Ureter (tissue), 1 donor: ENCODE measurements at places on chromosomes 5 and 9. TPM values are rescaled to one million over a fixed set of nuclear protein-coding genes. Genes with fewer than 3 reads are reported as not detected.

The CSF1R gene
- total RNA-seq, result 16.9 TPM

The LHX6 gene
- total RNA-seq, result 5.7 TPM

The CWC27 gene
- total RNA-seq, result 22.8 TPM

The FER gene
- total RNA-seq, result 38.7 TPM

The PCDHGA10 gene
- 7.4 TPM for total RNA-seq

The PCDHA13 gene
- 0.42 TPM for total RNA-seq

The GRM6 gene
- not detected for total RNA-seq

The SLC28A3 gene
- total RNA-seq, result 4.9 TPM

The MARVELD2 gene
- 32.4 TPM for total RNA-seq

The OTP gene
- total RNA-seq, result not detected

The PCDHGA5 gene
- 4.6 TPM for total RNA-seq

The TLE4 gene
- 91.9 TPM for total RNA-seq

The CTNND2 gene
- total RNA-seq, result 8.0 TPM

The RLN1 gene
- not detected for total RNA-seq

The CDC25C gene
- total RNA-seq, result not detected

The PCDHGB3 gene
- 3.2 TPM for total RNA-seq

The DNAH5 gene
- total RNA-seq, result 13.3 TPM

The SWI5 gene
- 21.9 TPM for total RNA-seq

The DPYSL3 gene
- 130 TPM for total RNA-seq

The WWC1 gene
- total RNA-seq, result 95.2 TPM

The HSPB3 gene
- total RNA-seq, result 0.68 TPM

The ANKRD31 gene
- 1.0 TPM for total RNA-seq

The S1PR3 gene
- 48.6 TPM for total RNA-seq

The IFNA13 gene
- total RNA-seq, result not detected

The PTGDS gene
- 111 TPM for total RNA-seq

The MARCHF11 gene
- not detected for total RNA-seq

The CMYA5 gene
- 33.4 TPM for total RNA-seq

The PPP3R2 gene
- not detected for total RNA-seq

The FOXD4L4 gene
- total RNA-seq, result 0.47 TPM

The LRRC70 gene
- 5.9 TPM for total RNA-seq

The PCDHB13 gene
- total RNA-seq, result 6.2 TPM

The SEPTIN8 gene
- total RNA-seq, result 170 TPM

The SPINK4 gene
- not detected for total RNA-seq

The INSL6 gene
- not detected for total RNA-seq

The TMEM174 gene
- total RNA-seq, result not detected

The PCDHGA12 gene
- total RNA-seq, result 5.0 TPM

The SPINK1 gene
- 4,017 TPM for total RNA-seq

The CNTNAP3 gene
- 9.4 TPM for total RNA-seq

The MYORG gene
- total RNA-seq, result 8.1 TPM

The INIP gene
- total RNA-seq, result 29.1 TPM

The PAEP gene
- not detected for total RNA-seq

The NUTM2F gene
- not detected for total RNA-seq
